ENCODE measurements at places on chromosomes 3 and 15. TPM values are rescaled to one million over a fixed set of nuclear protein-coding genes. Genes with fewer than 3 reads are reported as not detected.

GRCh38 chr3:1883534-1883933 is 215.1 kb upstream of the CNTN4 start:
- peaks cover 2% of the 10 kb centered on the region for H3K36me3 ChIP-seq
- H3K4me3 ChIP-seq = no peak overlapping the region
- no peaks in the 10 kb centered on the region for H3K4me1 ChIP-seq
- DNase-seq = no peak
- no peak overlapping the region for H3K27ac ChIP-seq

HAPLN3 gene
- 82.5 TPM for total RNA-seq

DNA sequence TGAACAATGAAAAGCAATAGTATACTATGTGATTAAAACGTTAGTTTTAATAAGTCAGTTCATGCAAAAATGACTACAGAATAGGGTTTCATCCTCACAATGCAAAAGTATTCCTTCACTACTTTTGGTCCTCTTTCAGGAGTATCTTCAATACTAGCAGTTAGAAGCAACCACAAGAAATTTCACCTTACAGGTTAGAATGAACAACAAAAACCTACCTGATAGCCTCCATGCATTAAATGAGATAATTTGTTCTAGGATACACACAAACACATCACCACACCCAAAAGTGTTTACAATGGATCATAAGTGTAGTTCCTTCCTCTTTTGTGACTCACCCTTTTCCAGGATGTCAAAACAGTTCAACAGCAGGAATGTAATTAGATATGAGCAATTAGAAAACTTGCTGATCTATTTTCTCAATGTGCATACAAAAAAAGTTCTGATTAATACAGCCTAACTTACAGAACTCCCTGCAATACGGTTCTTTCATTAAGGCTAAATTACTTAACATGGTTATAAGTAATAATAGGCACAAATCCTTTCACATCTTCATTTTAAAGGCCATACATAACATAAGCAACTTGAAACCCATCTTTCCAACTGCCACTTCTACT is 21.6 kb downstream of the UACA start:
- peaks cover 11% of the 10 kb centered on the region for H3K27me3 ChIP-seq
- H3K36me3 ChIP-seq = no peaks in the 10 kb centered on the region
- DNase-seq = no peak
- H3K4me3 ChIP-seq = no peak overlapping the region
- no peaks in the 10 kb centered on the region for H3K4me1 ChIP-seq

CAMK2N2 gene
- 0.35 TPM for total RNA-seq

DNA sequence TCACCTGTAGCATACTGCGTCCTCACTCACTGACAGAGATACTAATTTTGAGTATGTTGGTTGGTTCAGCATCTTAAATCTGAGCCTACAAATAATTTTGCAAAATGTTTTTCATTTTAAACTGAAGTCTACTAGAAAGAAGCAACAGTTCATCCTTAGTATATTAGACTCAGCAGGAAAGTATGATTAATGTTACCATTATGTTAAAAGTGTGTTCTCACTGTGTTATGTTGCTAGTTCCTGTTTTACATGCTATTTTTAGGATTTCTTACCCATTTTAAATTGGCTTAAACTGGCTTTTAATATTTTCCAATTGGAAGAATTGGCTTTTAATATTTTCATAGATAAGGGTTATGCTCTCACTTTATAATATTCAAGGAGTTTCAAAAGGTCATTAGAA is 25.7 kb downstream of the ACKR4 start:
- H3K4me1 ChIP-seq = no peaks in the 10 kb centered on the region
- no peak for DNase-seq
- H3K4me3 ChIP-seq = no peak overlapping the region
- no peaks in the 10 kb centered on the region for H3K27me3 ChIP-seq
- H3K27ac ChIP-seq = no peak overlapping the region

TIMP4 gene
- total RNA-seq = 0.28 TPM

LMAN1L gene
- 0.72 TPM for total RNA-seq

DNA sequence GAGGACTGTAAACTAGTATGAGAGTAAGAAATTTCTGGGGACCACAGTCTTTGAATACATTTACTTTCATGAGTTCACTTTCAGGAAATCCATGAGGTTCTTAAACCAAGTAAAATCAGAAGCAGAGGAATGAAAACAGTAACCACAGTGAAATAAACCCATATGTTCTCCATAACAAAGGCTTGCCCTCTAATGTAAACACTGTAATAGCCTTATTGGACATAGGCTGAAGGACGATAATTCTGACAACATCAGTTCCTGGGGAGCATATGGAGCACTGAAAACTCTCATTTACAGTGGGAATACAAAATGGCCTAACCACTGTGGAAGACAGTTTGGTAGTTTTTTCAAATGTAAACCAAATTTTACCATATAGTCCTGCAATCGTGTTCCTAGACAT is 965.8 kb downstream of the NSUN3 start:
- H3K27me3 ChIP-seq = no peaks in the 10 kb centered on the region
- no peaks in the 10 kb centered on the region for H3K4me1 ChIP-seq
- no peaks in the 10 kb centered on the region for H3K36me3 ChIP-seq

DNA sequence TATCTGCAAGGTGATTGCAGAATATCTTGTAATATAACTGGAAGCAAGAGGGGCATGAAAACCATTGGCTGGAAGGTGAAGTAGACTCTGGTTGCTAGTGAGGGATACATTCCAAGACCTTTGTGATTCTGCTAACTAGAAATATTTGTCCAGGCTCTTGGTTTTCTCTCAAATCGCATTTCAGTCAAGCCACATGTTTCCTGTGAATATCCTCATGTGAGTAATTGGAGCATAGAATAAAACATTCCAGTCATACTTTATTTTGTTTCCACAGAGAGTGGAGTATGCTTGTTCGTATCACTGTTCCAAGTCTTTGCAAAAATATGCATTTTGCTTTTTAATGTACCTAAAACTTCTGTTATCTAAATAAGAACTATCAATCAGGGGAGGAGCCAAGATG is 850.0 kb downstream of the EPHA3 start:
- H3K36me3 ChIP-seq = no peaks in the 10 kb centered on the region
- H3K4me1 ChIP-seq = no peaks in the 10 kb centered on the region
- H3K27me3 ChIP-seq = no peaks in the 10 kb centered on the region
- no peak overlapping the region for H3K4me3 ChIP-seq
- no peak for DNase-seq
- H3K27ac ChIP-seq = no peak overlapping the region

GRCh38 chr15:57924598-57924997 is 140.9 kb downstream of the ALDH1A2 start:
- H3K4me1 ChIP-seq = no peaks in the 10 kb centered on the region
- H3K27me3 ChIP-seq = peaks cover 18% of the 10 kb centered on the region
- no peaks in the 10 kb centered on the region for H3K36me3 ChIP-seq

- H3K27ac ChIP-seq = peak overlapping the region; percentile 81
- H3K27me3 ChIP-seq = no peaks in the 10 kb centered on the region
- peaks cover 1% of the 10 kb centered on the region for H3K36me3 ChIP-seq
- H3K4me1 ChIP-seq = peaks cover 69% of the 10 kb centered on the region
Observed at GRCh38 chr15:58738046-58738707, 11.3 kb downstream of the ADAM10 start.

DNA sequence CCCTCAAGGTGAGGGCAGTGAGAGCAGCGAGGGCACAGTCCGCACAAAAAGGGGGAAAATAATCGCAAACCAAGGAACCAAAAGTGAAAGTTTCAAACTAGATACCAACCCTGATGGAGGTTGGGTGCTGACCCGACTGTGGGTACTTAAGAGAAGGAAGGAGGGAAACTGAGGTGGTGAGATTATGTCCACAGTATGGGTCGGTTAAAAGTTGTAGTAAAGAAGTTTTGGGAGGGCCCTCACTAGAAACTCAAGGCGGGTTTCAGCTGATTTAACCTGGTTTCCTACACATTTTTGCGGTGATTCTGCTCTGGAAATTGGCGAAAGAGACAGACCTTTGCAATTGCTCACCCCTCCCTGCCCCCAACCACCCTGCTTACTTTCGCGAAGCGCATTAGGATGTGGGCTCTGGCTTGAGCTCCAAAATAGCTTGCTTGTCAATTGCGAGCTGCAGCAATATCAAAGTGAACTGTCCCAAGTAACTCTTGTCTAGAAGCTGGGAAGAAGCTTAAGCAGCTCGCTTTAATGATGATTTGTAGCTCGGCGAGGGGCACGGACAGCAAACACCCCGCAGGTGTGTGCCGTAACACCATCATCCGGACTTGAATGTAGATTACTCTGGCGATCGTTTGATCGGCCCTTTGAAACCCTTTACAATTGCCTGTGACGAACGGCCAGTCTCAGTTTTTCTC is 15.8 kb downstream of the SOX2 start:
- H3K27ac ChIP-seq = no peak overlapping the region
- no peak for DNase-seq
- H3K4me1 ChIP-seq = peaks cover 22% of the 10 kb centered on the region
- peak overlapping the region; percentile 51 for H3K4me3 ChIP-seq
- H3K27me3 ChIP-seq = peaks cover 89% of the 10 kb centered on the region

RTP1 gene
- total RNA-seq = not detected

BUB1B gene
- total RNA-seq = 91.2 TPM

DNA sequence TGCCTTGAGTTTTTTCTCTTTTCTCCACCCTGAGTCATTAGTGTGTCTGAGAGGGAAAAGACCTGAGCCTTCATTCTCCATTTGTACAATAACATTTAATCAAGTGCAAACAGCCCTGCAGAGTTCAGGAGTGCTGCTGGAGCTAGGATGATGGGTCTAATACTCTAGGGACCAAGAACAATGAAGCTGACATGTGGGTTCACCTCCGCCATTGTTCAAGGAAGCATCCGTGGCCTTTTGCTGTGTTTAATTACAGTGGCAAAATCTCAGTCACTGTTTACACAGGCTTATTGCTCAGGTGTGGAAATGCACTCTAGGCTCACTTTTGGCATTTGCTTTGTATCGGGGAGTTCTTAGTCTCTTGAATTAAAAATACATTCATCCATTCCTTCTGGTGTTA is 259.6 kb downstream of the LRTM1 start:
- H3K27ac ChIP-seq = no peak overlapping the region
- no peak for DNase-seq
- H3K36me3 ChIP-seq = no peaks in the 10 kb centered on the region
- H3K27me3 ChIP-seq = no peaks in the 10 kb centered on the region
- H3K4me1 ChIP-seq = no peaks in the 10 kb centered on the region

EPHA3 gene
- total RNA-seq = 0.14 TPM

SNRPN gene
- total RNA-seq = 86.0 TPM

ZPLD1 gene
- total RNA-seq = 0.32 TPM

GRCh38 chr15:52788099-52788986 is 1.8 kb downstream of the ONECUT1 start:
- H3K27me3 ChIP-seq = peaks cover 89% of the 10 kb centered on the region
- peak overlapping the region; percentile 71 for H3K4me3 ChIP-seq
- no peaks in the 10 kb centered on the region for H3K36me3 ChIP-seq

- no peak overlapping the region for H3K27ac ChIP-seq
- no peak for DNase-seq
- H3K4me1 ChIP-seq = no peaks in the 10 kb centered on the region
- H3K27me3 ChIP-seq = peaks cover 71% of the 10 kb centered on the region
Observed at GRCh38 chr3:64074060-64074459, 50.8 kb upstream of the PSMD6 start.

- peaks cover 2% of the 10 kb centered on the region for H3K36me3 ChIP-seq
- H3K4me3 ChIP-seq = no peak overlapping the region
- H3K27me3 ChIP-seq = peaks cover 15% of the 10 kb centered on the region
- no peak for DNase-seq
- H3K4me1 ChIP-seq = peaks cover 5% of the 10 kb centered on the region
Observed at GRCh38 chr15:56613811-56614210, 119.5 kb downstream of the ZNF280D start.

DNA sequence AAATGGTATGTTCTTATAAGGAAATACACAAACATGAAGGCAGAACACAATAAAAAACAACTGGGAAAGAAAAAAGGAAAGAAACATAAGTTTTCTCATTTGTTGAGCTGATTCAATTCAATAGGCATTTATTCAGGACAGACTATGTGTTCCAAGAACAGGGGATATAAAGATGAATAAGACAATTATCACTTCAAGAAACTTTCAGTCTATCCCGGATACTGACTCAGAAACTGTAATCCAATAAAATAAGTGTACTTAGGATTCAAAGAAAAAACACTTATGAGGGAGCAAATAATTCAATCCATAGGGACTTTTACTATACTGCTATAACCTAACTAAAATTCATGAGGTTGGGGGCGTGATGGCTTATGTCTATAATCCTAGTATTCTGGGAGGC is 3.5 kb upstream of the POPDC2 start:
- peaks cover 3% of the 10 kb centered on the region for H3K36me3 ChIP-seq
- no peak overlapping the region for H3K27ac ChIP-seq
- H3K4me1 ChIP-seq = peaks cover 7% of the 10 kb centered on the region
- no peaks in the 10 kb centered on the region for H3K27me3 ChIP-seq
- DNase-seq = no peak
- no peak overlapping the region for H3K4me3 ChIP-seq

DNA sequence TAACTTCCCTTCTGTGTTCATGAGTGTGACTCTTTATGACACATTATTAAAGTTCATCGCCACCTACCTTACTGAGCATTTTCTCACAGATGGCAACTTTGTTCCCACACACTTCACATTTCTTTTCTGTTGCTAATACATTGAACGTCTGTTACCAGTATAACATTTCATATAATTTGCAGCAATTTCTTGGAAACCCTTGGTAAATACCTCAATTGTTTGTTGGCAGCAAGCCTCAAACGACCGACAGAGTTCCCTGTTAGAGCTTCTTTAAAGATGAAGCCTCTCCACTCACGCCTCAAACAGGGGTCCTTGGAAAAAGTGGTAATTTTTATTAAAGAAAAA is 3.2 kb upstream of the CHSY1 start:
- no peak overlapping the region for H3K27ac ChIP-seq
- DNase-seq = no peak
- peaks cover 33% of the 10 kb centered on the region for H3K4me1 ChIP-seq
- H3K36me3 ChIP-seq = peaks cover 4% of the 10 kb centered on the region

ARHGEF26 gene
- 0.31 TPM for total RNA-seq

IL20RB gene
- total RNA-seq = 1.7 TPM

GRCh38 chr15:79479616-79480015 is 47.5 kb downstream of the MINAR1 start:
- no peaks in the 10 kb centered on the region for H3K36me3 ChIP-seq
- no peak overlapping the region for H3K27ac ChIP-seq
- H3K27me3 ChIP-seq = no peaks in the 10 kb centered on the region
- no peak overlapping the region for H3K4me3 ChIP-seq
- H3K4me1 ChIP-seq = peaks cover 6% of the 10 kb centered on the region

DNA sequence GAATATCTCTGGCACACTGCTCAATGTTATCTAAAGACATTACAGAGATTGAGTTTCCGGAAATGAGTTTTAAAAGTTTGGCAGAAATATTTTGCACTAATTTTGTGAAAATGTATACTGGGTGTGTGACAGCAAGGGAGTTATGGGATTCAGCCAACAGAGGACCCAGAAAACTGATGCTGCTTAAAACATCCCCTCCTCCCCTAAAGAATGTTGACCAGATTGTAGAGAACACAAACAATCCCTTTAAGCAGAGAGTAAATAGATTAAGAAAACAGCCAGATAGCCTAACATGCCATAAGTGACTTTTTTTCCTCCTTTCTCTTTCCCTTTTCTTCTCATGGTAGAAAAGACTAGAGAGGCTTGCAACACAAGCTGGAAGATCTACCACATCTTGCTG is 928.0 kb upstream of the ALCAM start:
- no peak overlapping the region for H3K27ac ChIP-seq
- no peaks in the 10 kb centered on the region for H3K4me1 ChIP-seq
- H3K36me3 ChIP-seq = no peaks in the 10 kb centered on the region
- no peak for DNase-seq

C15orf62 gene
- 1.7 TPM for total RNA-seq

GRCh38 chr15:91070872-91071271 is 29.2 kb upstream of the SV2B start:
- H3K36me3 ChIP-seq = no peaks in the 10 kb centered on the region
- H3K27ac ChIP-seq = no peak overlapping the region
- H3K27me3 ChIP-seq = peaks cover 15% of the 10 kb centered on the region

- peak overlapping the region; percentile 70 for H3K27ac ChIP-seq
- H3K27me3 ChIP-seq = peaks cover 18% of the 10 kb centered on the region
- peak overlapping the region; percentile 19 for H3K4me3 ChIP-seq
- peaks cover 67% of the 10 kb centered on the region for H3K4me1 ChIP-seq
- no peak for DNase-seq
Observed at GRCh38 chr3:15276028-15276724, 56.2 kb downstream of the SH3BP5 start.
